ENCODE measurements at places on chromosomes 6 and 20.

DNA sequence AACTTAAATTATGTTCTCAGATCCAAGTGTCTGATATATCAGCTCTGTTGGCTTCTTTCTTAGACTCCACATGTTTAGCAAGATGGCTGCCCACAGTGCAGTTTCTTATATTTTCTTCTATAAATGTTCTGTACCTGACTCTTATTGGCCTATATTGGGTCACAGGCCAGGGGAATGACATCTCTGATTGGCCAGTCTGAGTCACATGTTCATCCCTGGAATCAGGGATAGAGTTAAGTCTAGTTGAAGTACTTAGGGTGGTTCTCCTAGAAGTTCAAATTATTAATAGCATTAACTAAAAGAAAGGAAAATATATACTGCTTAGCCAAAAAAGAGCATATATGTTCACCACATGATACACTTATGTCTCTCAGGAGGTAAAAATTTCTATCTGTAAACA lies 105.3 kb upstream of the SLC22A16 start:
- DNase-seq = no peak

DNA sequence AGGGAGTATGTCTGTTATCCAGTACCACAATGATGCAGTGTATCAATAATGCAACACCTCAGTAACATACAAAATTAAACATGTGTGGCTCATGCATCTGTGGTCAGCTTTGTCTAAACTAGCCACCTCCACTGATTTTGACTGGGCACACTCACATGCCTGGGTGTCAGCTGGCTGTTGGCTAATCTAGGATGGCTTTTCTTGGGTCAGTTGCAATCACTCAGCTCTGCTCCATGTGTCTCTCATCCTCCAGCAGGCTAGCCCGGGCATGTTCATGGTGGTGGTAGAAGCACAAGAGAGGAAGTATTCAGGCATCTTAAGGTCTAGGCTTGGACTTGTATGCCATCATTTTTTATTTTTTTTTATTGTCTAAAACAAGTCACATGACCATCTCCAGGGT lies 59.3 kb upstream of the JAG1 start:
- DNase-seq = no peak

- no peak for DNase-seq
Measured at GRCh38 chr6:158481690-158482473, 78.0 kb upstream of the TMEM181 start.

- no peak for DNase-seq
Measured at GRCh38 chr20:47776639-47777038, 8.6 kb downstream of the SULF2 start.

DNA sequence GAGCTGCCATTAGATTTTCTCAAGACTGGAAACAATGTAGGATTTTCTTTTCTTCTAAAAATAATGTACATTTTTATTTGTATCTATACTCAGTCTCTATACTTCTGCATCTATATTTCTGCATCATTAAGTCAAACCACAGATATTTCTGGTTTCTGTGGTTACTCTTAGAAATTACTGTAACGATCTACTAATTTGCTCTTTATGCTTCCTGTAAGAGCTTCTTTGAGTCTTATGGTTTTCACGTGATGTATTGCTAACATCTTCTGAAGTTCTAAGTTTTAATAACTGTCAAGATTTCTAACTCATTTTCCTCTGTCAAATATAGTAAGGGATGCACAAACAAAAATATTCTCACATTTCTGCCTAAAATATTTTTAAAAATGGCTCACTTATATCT lies 1144.5 kb downstream of the HACE1 start:
- no peak for DNase-seq

DNA sequence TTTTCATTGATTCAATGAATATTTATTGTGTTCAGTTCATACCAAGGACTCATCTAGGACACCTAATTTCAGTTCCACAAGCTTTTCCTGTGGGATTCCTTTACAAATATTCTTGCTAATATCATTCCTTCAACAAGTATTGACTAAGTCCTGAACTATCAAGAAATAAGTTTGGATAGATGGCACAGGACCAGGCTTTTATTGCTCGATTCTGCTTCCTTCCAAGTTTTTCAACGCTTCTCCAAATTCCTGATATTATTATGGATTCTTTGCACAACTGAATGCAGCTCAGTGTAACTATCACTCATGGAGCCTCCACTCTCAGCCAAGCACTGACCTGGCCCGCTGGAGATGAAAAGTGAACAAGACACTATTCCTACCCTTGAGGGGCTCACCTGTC lies 32.7 kb upstream of the COL21A1 start:
- no peak for DNase-seq

GRCh38 chr20:10634683-10635411 lies 39.0 kb downstream of the JAG1 start:
- DNase-seq = no peak

DNA sequence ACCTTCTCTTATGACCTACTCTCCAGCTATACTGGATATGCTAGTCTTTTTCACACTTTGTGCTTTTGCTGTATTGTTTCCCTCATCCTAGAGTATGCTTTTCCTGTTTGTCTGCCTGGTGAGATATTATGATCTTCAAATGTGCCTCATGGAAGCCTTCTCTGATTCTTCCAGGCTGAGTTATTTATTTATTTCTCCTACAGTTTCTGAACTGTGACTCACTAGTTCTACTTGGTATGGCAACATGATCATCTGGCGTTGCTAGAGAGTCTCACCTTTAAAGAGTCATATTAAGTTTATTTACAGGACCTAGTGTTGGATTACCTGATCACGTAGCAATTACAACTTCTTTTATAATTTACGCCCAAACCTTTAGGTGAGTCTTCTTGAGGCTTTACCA lies 81.2 kb upstream of the HDAC2 start:
- no peak for DNase-seq

GRCh38 chr6:121828146-121828886 lies 392.9 kb downstream of the GJA1 start:
- DNase-seq = no peak

DNA sequence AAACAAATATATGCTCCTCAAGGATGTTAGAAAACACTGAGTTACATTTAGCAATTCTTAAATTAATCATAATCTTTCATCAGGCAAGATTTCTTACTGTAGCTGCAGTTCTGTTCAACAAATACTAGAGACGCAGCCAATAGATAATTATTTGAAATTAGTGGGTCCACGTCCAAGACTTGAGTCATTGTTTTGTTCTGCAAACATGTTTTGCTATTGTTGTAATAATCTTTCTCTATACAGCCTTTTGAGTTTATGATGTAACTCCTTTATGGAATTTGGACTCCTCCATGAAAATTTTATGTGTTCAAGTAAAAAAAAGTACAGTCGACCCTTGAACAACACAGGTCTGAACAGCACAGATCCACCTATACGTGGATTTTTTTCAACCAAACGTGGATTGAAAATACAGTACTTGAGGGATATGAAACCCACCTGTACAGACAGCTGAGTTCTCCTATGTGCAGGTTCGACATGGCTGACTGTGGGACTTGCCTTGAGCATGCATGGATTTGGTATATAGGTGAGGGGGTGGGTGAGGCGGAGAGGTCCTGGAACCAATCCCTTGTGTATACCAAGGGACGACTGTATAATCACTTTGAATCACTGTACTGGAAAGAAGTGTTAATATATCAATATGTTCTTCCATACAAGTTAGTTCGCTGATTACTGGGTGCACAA lies 41.3 kb upstream of the SLC22A16 start:
- no peak for DNase-seq

- DNase-seq = no peak
Measured at GRCh38 chr6:25010902-25011625, 75.3 kb upstream of the RIPOR2 start.

Data from cerebellar nuclear complex (tissue), 1 donor.